H1 (cell line): ENCODE measurements at places on chromosomes 12 and 14. TPM values are rescaled to one million over a fixed set of nuclear protein-coding genes. Genes with fewer than 3 reads are reported as not detected.
A peak's percentile ranks its signal among the peaks of the same experiment; 100 is the strongest.

The PTPN21 gene
- total RNA-seq: 16.1 and 18.0 TPM in 2 replicates

The NELL2 gene
- total RNA-seq: 50.6 and 54.2 TPM in 2 replicates

The MSI1 gene
- total RNA-seq: 51.9 and 53.1 TPM in 2 replicates

DNA sequence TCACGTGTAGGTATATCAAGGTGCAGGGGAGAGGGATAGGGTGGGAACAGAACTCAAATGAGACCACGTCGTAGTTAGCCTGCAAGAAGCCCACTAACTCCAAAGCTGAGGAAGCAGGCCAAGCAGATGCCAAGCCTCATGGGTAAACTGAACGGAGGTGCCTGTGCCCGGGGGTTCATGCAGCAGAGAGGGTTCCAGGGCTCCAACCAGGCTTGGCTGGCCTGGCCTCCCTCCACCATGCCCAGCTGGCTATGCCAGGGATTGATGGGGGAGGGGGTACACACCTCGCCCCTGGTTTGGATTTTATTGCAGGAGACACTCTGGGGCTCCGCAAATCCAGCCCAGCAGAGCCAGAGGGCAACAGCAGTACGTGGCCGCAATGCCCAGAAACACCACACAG is 27.3 kb downstream of the PXN start:
- H3K27ac ChIP-seq: no peak overlapping the region; the same call in 1 of the 2 replicates
- H3K4me3 ChIP-seq: no peak overlapping the region
- DNase-seq: no peak
- no peaks in the 10 kb centered on the region for H3K36me3 ChIP-seq
- H3K4me1 ChIP-seq: peaks cover 15% of the 10 kb centered on the region

GRCh38 chr14:100416921-100417860 is 94.1 kb downstream of the SLC25A47 start:
- DNase-seq: peak; percentile 58
- no peaks in the 10 kb centered on the region for H3K36me3 ChIP-seq
- peaks cover 9% of the 10 kb centered on the region for H3K4me1 ChIP-seq

DNA sequence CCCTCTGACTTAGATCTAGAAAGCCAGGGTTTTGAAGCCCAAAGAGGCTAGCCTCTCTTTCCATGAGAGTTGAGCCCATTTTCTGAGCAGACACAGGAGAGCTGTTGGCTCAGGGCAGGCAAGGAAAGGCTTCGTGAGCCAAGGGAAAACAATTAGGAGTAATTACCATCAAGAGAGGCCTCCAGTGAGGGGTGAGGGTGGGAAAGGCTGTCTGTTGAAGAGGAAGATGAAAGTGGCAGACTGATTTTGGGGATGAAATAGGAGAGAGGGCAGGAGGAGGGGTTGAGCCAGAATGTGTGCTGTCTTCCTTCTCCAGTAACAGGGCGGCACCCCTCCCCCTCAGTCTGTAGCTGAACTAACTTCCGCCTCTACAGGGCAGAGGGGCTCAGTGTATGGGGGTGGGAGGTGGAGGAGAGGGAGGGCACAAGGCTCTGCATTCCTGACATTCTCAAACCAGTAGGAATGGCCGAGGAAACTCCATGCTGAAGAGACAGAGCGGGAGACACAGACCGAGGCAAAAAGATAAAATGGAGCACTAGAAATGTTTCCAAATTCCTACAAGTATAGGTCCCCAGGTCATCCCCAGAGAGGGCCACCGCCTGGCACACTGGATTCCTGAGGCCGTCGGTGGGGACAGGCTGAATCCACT is 33.1 kb upstream of the COL2A1 start:
- DNase-seq: peak; percentile 84
- H3K36me3 ChIP-seq: no peaks in the 10 kb centered on the region
- peak overlapping the region; percentile 67 for H3K27ac ChIP-seq
- H3K4me1 ChIP-seq: peaks cover 16% of the 10 kb centered on the region
- H3K4me3 ChIP-seq: no peak overlapping the region; the same call in 1 of the 2 replicates

GRCh38 chr14:94538070-94538740 is 23.0 kb upstream of the SERPINA4 start:
- no peak overlapping the region for H3K4me3 ChIP-seq
- no peaks in the 10 kb centered on the region for H3K36me3 ChIP-seq
- H3K4me1 ChIP-seq: peaks cover 2% of the 10 kb centered on the region; the same call in 1 of the 2 replicates
- no peak for DNase-seq
- no peaks in the 10 kb centered on the region for H3K27me3 ChIP-seq
